Foreskin keratinocyte (primary cell): ENCODE measurements at places on chromosomes 1 and 21.

DNA sequence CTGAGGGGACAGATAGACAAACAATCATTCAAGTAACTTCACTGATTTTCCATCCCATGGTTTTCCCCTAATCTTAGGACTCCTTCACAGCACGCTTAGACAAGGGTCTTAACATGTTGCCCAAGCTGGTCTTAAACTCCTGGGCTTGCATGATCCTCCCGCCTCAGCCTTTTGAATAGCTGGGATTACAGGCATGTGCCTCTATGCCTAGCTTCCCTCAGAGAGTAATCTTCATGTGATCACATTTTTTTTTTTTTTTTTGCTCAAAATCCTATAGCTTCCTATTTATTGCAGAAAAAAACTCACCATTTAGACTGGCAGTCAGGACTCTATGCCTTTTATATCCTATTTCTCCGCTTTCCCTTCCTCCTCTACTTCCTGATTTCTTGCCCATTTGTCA, 90.4 kb upstream of the DPH5 start:
- DNase-seq: no peak

DNA sequence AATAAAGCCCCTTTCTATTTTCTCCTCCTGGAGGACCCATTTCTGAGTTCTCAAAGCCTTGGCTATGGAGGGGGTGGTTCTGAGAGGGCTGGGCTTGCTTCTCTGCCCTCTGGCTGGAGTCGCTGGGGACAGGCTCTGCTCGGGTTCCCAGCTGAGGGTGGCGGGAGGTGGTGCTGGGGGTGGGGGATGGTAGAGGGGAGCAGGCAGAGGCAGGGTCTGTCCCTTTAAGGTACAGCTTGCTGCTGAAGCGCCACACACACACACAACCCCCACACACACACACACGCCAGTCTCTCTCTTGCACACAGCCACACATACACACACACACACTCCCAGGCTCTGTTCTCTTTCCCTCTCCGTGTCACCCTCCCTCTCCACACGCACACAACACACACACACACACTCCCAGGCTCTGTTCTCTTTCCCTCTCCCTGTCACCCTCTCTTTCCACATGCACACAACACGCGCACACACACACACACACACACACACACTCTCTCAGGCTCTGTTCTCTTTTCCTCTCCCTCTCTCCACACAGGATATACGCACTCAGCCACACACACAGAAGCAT, 69.8 kb upstream of the SSBP3 start:
- no peak for DNase-seq

- peak; percentile 15 for DNase-seq
These were observed 7.0 kb downstream of the NOL9 start for GRCh38 chr1:6547301-6547700.

DNA sequence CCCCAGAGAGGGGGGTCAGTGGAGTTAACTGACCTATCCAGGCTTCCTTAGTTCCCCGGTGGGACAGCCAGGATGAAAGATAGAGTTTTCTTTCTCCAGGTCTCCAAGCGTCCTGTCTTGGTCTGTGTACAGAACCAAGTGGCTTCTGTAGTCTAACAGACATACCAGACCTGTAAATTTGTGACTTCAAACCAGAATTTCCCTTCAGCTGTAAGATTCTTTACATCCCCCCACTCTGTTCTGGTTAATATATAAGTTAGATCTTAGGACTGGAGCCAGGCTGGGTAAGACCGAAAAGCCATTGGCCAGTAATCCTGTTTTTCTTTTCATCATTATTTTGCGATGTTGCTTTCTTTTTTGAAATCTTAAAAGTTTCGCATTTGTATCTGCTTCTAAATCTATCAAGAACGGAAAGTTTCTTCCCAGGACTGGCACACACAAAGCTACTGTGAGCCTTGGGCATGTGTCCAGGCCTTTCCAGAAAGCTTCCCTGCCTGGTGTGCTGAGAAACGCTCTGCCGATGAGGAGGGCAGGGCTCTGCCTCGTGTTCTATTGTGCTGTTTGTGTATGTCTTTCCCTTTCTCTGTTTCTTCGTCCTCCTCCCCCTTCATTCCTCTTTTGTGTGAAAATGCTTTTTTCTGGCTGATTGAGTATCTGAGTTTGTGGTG, 72.3 kb downstream of the RGL1 start:
- DNase-seq: no peak

- no peak for DNase-seq
These were observed 225.2 kb downstream of the RPS6KC1 start for GRCh38 chr1:213276236-213276635.

DNA sequence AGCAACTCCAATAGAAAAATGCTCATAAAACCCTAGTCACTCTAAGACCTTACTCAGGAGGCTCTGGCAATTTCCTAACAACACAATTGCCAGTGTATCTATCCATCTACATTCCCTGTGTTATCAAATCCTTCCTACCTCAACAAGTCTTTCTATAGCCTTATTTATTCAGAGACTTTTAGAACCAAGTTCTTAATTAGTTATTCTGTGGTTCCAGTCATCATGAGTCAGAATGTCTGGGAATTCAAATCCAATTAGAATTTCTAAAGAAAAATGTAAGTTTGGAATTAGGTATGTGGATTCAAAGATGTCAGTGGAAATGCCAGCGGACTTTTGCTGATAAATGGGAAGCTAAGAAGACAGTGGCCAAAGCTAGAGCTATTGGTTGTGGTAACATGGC, 302.6 kb upstream of the C1orf87 start:
- no peak for DNase-seq

GRCh38 chr1:82494117-82494516, 693.4 kb downstream of the ADGRL2 start:
- DNase-seq: no peak

GRCh38 chr1:246134789-246135188, 372.3 kb downstream of the SMYD3 start:
- no peak for DNase-seq

GRCh38 chr21:44870748-44871495, 2.6 kb downstream of the PTTG1IP start:
- DNase-seq: no peak

GRCh38 chr1:167016100-167016750, 27.1 kb downstream of the MAEL start:
- no peak for DNase-seq

DNA sequence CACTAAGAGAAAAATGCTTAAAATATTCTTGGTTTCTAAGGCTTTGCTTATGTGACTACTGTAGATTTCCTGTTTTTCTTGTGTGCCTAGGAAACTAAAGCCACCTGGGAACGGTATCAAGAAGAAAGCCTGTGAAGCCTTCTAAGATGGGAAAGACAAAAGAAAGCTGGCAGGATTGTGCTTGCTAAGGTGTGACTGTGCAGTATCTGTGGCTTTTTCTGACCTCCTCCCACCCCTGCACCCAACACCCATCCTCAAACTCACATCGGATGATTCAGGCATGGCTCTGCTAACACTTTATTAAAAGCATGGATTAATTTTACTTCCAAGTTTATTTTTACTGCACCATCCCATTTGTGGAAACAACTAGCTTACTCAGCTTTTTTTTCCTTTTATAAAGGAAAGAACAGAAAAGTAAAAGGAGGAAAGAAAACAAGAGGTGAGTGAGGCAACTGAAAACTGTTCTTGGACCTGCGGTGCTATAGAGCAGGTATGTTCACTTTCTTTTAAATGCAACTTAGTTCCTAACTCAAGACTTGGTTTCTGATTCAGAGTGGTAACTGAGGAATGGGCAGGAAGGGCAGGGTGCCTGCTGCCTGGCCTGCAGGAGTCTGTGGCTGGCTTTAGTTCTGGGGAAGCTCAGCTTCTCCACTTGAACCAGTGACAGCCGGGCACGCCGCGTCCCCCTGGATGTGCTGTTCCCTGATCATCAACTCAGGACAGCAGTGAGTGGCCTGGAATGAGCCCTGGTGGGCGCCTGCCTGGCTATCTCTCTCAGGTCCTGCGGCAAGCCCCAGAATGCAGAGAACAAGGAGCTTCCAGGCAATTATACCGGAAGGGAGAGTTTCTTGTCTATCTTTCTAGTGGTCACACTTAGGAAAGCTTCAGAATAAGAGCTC, at the start of gene GBP6:
Gene GBP6 (plus strand): TSS at position 422 of the 899 bp plus-strand sequence. CDS start 4,493 bp downstream, outside the sequence.
- peak; percentile 86 for DNase-seq

GRCh38 chr1:2945821-2946231, 75.4 kb upstream of the ACTRT2 start:
- DNase-seq: no peak

DNA sequence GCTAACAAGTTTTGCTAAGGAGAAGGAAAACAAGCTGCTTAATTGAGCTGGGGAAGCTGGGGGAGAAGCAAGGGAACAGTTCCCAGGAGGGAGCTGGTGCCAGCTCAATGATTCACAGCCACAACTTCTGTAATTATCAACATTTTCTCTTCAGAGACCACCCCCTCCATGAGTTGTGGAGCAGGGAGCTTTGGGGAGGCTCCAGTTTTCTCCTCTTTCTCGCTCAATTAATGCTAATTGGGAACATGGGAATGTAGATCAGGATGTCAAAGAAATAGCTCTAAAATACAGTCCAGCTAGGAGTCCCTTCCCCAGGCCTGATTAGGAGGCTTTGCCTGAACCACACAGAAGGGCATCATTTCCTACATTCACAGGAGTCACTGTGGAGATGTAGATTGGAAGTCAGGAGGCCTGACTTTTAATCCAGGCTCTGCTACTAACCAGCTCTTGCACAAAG, 12.1 kb upstream of the MNDA start:
- DNase-seq: no peak

DNA sequence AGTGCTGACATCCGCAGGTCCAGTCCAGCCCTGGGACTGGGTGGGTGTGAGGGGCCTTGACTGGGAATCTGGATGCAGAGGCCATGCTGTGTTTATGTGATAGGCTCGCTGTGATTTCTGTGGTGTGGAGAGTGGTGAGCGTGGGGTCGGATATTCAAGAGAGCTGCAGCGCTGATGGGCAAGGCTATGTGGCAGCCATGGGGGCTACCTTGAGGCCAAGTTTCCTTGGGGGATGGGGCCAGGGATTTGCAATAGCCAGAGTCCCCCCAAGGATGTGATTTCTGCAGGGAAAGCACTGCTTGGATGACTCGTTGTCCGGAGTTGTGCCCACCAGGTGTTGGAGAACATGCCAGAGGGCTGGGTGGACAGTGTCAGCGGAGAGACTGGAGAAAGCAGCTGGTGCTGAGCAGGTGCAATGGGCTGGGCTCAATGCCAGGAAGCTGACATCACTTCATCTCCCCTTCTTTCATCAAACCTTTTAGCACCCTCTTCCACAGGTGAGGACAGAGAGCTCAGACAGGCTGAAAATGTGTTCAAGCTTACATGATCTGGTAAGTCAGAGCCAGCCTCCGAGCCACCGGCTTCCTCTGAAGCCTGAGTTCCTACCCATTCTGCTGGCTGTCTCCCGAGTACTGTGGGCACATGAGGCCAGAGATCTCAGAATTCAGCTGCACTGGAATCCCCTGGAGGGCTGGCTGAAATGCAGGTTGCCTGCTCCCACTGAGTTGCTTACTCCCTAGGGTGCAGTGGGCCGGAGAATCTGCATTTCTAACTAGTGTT, 132.9 kb downstream of the RHOU start:
- DNase-seq: peak; percentile 23

- no peak for DNase-seq
These were observed 20.2 kb downstream of the SLC27A3 start for GRCh38 chr1:153795330-153795837.

- no peak for DNase-seq
These were observed 26.2 kb upstream of the DESI2 start for GRCh38 chr1:244626709-244627108.

DNA sequence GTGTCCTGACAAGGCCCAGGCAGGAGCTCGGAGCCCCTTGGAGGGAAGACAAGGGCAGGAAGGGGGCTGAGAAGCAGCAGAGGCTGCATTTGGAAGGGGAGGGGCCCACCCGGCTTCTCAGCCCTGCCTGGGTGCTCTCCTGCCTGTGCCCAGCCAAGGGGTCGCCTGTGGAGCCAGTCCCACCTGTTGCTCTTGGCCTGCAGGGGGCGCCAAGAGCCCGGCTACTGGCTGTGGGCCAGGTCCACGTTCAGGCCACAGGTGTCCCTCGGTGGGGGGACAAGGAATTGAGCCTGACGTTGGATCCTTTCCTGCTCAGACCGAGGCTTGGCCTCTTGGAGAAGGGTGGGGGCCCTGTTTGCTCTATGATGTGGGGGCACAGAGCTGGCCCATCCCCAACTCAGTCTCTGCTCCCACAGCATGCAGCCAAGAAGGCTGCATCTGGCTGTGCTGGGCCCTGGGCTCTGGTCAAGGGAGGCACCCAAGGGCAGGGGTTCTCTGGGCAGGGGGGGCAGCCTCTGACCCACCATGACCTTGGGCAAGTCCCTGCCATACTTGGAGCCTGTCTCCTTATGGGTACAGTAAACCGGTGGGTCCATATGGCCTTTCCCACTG, 10.9 kb downstream of the WNT4 start:
- DNase-seq: no peak

DNA sequence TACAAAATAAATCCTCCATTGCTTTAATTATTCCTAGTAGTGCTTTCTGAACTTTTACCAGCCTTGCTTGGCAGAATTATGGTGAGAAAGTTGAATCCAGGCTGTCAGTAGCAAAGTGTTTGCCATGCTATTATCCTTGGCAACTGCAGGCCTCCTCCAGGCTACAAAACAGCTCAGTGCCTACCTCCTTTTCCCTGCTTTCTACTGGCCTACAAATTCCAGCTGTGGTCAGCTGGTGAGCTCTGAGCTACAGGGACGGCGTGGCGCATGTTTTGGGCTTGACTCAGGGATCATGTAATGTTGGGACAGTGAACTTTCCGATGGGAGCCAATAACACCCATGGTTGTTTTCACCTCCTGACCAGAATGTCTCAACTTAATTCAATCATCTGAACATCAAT, 456.1 kb upstream of the ADAMTS5 start:
- peak; percentile 80 for DNase-seq

GRCh38 chr1:147514233-147514632, 27.1 kb upstream of the BCL9 start:
- DNase-seq: no peak
